Bronchial smooth muscle cell (primary cell): ENCODE measurements at places on chromosomes 3 and 15. TPM values are rescaled to one million over a fixed set of nuclear protein-coding genes. Genes with fewer than 3 reads are reported as not detected.

The ADCY5 gene
- total RNA-seq: 0.16 and 1.2 TPM in 2 replicates

The C3orf20 gene
- total RNA-seq: not detected in 2 replicates

The GNB4 gene
- total RNA-seq: 42.7 and 46.7 TPM in 2 replicates

The FEZF2 gene
- total RNA-seq: not detected in 2 replicates
